Fibroblast of pulmonary artery (primary cell): ENCODE measurements at places on chromosomes 13 and 19.

- DNase-seq: peak; percentile 66
Observed at GRCh38 chr19:49217382-49217781, 59.8 kb downstream of the TRPM4 start.

DNA sequence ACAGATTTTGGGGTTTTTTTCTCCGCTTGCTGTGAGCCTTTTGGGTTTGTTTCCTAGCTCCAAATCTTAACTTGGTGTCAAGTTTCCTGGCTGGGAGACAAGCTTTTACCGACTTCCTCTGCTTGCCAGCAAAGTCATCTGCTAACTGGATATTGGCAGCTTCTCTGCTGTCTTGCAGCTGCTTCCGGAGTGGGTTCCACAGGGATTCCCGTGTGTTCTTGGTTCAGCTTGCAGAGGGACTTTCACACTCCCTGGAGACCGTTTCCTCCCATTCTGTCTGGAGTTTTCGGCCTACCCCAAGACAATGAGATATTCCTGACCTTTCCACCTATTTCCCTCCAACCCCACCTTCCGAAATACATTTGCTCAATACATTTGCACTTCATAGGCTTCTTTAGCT lies 2.2 kb upstream of the COLGALT1 start:
- DNase-seq: peak; percentile 99

DNA sequence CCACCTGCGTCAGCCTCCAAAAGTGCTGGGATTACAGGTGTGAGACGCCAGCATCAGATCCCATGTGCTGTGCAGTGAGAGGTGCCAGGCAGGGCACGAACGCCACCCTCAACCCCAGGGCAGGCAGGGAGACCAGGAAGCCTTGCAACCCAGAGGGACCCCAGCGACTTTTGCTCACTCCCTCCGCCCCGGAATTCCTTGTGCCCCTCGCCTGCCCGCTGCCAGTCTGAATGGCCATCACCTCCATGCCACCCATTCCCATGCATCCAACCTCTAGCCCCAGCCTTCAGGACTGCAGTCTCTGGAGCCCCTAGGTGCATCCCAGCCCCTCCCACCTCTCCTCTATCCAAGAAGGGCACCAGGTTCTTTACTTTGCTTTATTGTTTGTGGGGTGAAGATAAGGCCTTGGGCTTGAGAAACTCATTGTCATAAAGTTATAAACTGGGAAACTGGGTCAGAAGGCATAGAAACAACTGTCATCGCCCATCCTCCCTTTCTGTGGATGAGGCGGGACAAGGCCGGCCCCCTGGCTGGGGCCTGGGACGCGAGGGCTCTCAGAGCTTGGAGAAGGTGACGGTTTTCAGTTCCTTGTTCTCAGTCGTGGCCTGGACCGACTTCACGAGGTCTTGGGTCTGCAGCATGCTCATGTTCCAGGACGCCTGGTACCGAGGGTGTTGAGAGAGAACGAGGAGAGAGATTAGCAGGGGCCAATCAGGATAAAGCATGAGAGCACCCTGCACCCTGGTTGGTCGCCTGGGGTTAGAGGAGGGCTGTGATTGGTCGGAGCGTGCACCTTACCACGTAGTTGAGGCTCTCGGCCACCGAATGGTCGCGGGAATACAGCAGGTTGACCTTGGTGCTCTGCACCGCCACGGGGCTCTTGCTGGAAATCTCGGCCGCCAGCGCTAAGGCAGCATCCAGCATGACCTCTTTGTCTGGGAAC lies 2.6 kb upstream of the LGALS4 start:
- DNase-seq: no peak

DNA sequence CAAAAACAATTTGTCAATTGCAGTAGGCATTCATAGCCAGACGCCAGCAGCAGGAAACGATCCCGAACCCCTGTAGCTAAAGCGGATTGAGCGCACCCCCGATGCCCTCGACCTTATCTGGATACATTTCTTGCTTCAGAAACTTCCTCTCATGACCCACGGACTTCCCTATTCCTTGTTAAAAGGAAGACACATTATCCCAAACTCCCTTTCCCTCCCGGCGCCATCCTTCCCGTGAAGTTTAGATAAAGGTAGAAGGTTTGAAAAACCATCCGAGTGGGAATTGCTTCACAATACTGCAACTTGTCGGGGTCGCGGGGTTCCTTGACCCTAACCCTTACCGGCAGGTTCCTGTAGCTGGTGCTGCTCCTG lies 977 bp downstream of the PCDH20 start:
- no peak for DNase-seq

DNA sequence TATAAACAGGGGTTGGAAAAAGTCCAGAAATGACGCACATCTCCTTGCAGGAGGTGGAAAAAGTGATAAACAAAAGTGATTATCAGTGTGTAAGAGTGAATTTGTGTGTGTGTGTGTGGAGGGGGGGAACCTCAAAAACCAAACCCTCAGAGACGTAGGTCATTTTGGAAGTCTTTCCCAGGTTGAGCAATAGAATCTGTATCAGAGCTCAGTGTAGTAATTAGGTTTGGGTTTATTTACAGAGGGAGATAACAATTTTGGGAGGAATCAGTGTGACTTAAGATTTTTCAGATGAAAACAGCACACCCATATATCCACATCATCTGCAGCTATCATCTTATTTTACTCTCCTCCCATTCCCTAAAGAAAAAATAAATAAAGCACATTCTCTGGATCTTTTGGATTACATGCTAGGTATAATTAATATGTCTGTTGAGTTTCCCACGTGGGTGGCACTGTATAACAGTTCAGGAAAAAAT lies 406.4 kb downstream of the FGF9 start:
- DNase-seq: no peak

DNA sequence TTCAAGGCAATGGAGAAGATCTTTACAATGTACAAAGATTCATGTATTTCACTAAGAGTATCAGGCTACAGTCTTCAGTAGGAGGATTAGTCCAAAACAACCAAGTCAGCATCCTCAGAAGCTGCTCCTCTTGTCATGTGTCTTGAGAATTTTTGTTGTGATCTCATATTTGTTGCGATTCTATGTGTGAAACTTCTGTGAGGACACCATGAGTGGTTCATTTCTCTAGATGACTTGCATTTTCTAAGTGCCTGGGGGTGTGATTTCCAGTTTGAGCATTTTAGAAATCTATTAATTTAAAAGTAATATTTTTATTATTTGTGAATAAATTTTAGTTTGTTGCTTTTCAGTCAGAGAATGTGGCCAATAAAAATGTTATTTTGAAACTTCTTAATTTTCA lies 94.5 kb downstream of the RAP2A start:
- no peak for DNase-seq

DNA sequence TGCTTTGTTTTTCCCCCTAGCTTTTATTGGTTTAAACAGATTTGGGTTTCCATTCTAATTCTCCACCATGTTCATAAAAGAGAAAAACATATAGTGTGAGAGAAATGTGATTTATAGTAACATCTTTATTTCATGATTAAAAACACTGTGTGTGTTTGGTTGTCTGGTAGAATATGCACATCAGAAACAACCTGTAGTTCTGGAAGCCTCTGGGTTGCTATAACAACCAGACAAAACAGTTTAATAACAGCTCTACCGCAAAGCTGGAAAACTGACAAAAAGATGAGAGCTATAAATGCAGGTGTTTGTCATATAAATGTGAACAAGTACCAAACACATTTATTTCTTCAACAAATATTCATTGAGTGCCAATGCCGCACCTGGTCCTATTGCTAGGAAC lies 9.8 kb downstream of the KBTBD6 start:
- peak; percentile 11 for DNase-seq

GRCh38 chr13:70339738-70340137 lies 231.5 kb upstream of the KLHL1 start:
- no peak for DNase-seq

GRCh38 chr13:94204163-94204562 lies 275.3 kb downstream of the DCT start:
- DNase-seq: no peak

DNA sequence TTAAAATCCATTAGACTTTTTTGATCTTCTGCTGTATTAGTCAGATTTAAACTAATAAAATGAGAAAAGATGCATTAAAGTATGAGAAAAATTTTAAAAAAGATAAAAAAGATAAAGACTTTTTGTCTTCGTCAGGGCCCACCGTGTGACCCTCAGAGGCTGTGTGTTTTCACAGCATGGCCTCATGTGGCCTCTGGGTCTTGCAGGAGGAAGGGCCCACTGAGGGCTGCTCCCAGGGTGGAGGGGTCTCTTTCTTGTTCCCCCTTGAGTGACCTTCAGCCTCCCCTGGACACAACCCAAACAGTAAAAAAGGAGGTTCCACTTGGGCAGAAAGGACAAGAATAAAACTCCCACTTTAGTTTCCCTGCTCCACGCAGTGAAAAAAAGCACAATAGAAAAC lies 57.1 kb upstream of the RANBP3 start:
- DNase-seq: no peak

DNA sequence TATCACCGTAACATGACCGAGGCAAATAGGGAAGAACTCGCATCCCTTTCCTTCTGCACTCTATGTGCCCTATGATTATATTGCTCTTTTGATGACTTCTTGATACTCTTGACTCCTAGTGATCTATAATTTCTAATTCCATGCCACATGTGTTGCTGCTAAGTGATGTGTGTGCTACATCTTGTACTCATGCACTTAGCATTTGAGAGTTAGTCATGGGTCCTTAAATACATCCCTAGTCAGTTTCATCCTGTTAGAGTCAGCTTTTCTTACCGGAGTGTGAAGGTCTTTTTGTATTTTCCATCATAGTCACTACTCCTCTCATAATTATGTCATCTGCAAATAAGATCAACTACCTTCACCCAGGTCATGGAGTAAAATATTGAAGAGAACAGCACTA lies 30.2 kb downstream of the RXFP2 start:
- DNase-seq: no peak

GRCh38 chr13:110261166-110262081 lies 45.5 kb downstream of the COL4A1 start:
- DNase-seq: no peak
